ENCODE measurements at places on chromosomes 11 and 22. TPM values are rescaled to one million over a fixed set of nuclear protein-coding genes. Genes with fewer than 3 reads are reported as not detected.

Gene OR51B2
- total RNA-seq, result not detected

Gene CBX7
- 14.5 TPM for total RNA-seq

Gene CCDC85B
- total RNA-seq, result 85.4 TPM

Gene POLR2L
- 673 TPM for total RNA-seq

Gene E2F8
- total RNA-seq, result 14.2 TPM

Gene KDM4D
- 0.87 TPM for total RNA-seq

Gene DYNC2H1
- 12.4 TPM for total RNA-seq

Gene TMPRSS4
- not detected for total RNA-seq

Gene ENTHD1
- not detected for total RNA-seq

Gene SLC1A2
- 0.21 TPM for total RNA-seq

Gene OR51A4
- total RNA-seq, result not detected

Gene SNU13
- total RNA-seq, result 113 TPM

Gene LMNTD2
- total RNA-seq, result 21.8 TPM

Gene GDPD4
- total RNA-seq, result not detected

Gene C11orf87
- not detected for total RNA-seq

Gene DGAT2
- total RNA-seq, result 19.2 TPM

Gene CATSPERZ
- 0.64 TPM for total RNA-seq

Gene MTNR1B
- total RNA-seq, result not detected

Gene CENPM
- 39.8 TPM for total RNA-seq

Gene RIMBP3C
- 0.90 TPM for total RNA-seq

Gene SLC6A5
- total RNA-seq, result not detected

Gene PRG3
- not detected for total RNA-seq

Gene SMIM35
- total RNA-seq, result not detected

Gene PKP3
- 36.8 TPM for total RNA-seq

Gene ZBTB3
- 12.9 TPM for total RNA-seq

Gene CKAP5
- 191 TPM for total RNA-seq

Gene CAT
- 65.9 TPM for total RNA-seq

Gene NNMT
- total RNA-seq, result 1.7 TPM

Gene MPPED2
- total RNA-seq, result not detected

Gene PRAME
- 68.4 TPM for total RNA-seq

Gene ACTN3
- total RNA-seq, result 0.13 TPM
